HS-27A (cell line): ENCODE measurements at places on chromosomes 4 and X.

DNA sequence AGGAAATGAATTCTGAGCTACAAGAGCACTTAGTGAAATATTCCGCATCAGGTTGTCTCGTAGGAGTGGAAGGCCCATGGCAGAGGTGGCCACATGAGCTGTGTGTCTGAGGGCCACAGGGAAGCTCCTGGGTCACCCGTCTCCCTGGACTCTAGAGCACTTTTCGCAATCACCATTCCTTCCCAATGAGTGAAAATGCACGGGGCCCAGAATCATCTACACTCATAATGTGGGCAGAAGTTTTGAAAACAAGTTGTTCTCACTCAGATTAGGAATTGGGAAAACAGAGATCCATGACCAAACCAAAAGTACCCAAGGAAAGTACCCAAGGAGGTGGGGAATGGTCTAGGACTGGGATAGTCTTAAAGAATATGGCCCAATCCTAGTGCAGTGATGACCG is 94.4 kb downstream of the SCD5 start:
- DNase-seq: no peak

- no peak for DNase-seq
Observed at GRCh38 chr4:85725721-85726170, 250.8 kb downstream of the ARHGAP24 start.

DNA sequence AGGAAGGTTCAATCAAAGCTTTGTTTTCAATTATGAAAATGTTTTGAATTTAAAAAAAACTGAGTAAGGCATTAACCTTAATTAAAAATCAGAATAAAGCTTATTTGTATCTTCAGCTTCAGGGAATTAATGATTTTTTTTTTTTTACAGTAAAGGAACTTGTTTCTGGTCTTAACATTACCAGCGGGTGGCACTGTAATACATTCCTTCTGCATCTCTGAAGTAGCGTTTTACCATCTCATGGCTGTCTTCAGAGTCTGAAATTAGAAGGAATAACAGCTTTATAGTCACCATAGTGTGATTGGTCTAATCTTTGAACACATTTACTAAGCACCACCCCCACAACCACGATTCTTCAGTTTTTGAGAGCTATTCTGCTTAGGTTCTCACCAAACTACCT is 102.6 kb downstream of the IL1RAPL2 start:
- no peak for DNase-seq

- DNase-seq: no peak
Observed at GRCh38 chr4:112060212-112060611, 85.0 kb upstream of the FAM241A start.

- DNase-seq: no peak
Observed at GRCh38 chrX:2501559-2502102, 855 bp upstream of the DHRSX start.

DNA sequence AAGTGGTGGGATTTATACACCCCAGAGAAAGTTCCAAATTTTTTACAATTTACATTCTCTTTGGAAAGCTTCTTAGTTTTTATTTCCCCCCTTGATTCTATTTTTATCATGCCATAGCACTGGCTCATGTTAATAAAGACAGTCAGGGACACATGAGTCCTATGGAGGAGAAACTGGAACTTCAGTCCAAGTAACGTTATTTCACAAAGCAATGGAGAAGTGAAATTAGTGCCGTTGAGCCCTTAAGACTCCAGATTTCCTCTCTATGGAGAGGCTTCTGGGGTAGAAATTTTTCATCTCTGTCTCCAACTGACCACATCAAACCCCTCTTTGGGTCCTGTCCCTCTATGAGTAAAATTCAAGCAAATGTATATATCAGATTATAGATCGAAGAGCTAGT is 12.8 kb upstream of the TASL start:
- no peak for DNase-seq

DNA sequence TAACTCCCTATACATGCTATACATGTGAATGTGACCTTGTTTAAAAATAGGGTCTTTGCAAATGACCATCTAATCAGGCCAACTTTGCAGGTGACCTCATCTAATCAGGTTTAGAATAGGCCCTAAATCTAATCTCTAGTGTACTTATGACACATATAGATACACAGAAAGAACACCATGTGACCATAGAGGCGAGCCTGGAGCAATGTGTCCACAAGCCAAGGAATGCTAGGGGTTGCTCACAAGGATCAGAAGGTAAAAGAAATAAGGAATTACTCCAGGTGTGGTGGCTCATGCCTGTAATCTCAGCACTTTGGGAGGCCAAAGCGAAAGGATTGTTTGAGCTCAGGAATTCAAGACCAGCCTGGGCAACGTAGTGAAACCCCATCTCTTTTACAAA is 9.6 kb upstream of the C4orf36 start:
- DNase-seq: no peak

- DNase-seq: no peak
Observed at GRCh38 chrX:38796946-38797345, 4.3 kb upstream of the MID1IP1 start.

DNA sequence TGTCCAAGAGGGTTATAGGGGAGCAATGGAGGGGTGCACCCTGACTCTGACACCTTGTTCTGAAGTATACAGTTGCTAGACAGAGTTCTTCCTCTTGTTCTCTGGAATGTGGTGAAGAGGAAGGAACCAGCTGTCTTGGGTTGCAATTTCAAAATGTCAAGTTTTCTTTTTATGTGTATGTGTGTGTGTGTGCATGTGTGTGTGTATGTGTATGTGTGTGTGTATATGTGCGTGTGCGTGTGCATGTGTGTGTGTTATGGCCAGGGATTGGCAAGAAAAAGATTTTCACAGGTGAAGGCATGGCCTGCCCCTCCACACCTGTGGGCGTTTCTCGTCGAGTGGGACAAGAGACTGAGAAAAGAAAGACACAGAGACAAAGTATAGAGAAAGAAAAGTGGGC is 81.6 kb upstream of the ADGRA3 start:
- no peak for DNase-seq

DNA sequence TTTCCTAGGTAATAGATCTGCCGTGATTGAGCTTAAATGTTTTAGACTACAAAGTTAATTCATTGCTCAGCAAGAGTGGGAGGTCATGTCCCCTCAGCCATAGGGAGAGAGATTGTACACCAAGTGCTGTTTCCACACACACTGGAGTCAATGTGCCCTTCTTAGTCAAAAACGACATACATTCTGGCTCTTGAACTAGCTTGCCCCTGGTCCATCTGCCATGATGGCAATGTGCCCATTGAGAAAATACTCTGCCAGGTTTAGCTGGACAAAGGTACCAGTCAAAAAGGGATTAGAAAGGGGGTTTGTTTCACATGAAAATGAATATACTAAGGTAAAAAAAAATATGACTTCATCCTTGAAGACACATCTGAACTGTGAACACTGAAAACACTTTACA is 377.1 kb upstream of the ADGRL3 start:
- DNase-seq: no peak

DNA sequence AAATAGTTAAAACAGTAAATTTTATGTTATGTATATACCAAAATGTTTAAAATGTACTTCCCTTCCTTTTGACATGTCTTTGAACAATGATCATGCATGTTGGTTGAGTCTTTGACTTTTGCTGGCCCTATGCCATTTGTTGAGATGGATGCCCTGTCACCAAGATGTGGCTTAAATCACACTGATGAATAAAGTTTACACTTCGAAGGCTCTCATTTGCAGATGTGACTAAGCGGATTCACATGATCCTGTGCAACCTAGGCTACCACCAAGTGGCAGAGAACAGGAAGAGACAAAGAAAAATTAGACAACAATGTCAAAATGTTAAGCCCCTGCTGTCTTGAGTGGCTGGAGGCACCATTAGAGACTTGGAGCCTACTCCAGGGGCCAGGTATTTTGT is 139.9 kb downstream of the RAB28 start:
- DNase-seq: no peak

- DNase-seq: no peak
Observed at GRCh38 chrX:24150898-24151297, 1.4 kb downstream of the ZFX start.

DNA sequence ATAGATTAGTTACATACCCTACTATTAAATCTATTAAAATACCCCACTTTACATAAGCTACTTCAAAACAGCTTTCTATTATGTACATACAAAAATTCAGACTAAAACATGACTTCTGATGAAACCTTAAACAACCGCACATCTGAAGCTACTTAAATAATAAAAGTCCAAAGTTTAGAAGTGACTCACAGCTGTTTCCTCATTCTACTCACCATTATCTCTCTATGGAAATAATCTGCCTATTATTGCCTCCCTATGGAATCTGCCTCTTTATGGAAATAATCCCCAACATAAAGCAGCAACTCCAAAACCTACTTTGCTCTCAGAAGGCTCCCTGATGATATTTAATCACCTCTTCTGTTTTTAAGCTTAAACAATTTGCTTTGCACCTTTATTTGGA is 15.7 kb upstream of the BANK1 start:
- DNase-seq: no peak

DNA sequence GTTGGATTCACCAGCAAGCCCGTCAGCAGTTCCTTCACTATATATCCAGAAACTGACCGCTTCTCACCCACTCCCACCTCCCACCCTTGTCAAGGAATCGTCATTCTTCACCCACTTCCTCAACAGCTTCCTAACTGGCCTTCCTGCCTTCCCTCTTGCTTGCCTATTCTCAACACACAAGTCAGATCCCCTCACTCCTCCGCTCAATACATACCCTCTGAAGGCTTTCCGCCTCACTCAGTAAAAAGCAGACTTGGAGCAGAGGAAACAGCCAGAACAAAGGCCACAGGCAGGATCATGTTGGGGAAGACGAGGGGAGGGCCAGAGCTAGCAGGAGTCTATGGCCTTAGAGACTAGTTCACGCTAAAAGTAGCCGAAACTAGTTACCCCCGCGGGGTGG is 23.7 kb downstream of the RWDD4 start:
- no peak for DNase-seq

GRCh38 chr4:163107754-163108153 is 58.9 kb downstream of the NAF1 start:
- DNase-seq: no peak

DNA sequence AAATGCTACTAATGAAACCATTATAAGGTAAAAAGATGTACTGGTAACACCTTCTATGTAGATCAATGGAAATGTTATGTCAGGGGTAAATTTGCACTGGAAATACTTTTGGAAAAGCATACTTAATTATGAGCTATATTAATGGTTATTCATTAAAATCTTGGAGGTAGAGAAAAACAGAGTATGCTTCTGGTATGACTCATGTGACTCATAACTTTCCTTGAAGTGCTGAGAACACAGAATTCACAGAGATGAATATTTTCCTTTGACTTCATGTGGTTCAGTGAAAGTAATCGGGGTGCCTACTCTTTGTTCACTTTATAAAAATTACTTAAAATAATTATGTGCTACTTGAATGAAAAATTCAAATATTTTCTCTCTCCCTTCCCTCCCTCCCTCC is 254.2 kb downstream of the KCTD8 start:
- no peak for DNase-seq

DNA sequence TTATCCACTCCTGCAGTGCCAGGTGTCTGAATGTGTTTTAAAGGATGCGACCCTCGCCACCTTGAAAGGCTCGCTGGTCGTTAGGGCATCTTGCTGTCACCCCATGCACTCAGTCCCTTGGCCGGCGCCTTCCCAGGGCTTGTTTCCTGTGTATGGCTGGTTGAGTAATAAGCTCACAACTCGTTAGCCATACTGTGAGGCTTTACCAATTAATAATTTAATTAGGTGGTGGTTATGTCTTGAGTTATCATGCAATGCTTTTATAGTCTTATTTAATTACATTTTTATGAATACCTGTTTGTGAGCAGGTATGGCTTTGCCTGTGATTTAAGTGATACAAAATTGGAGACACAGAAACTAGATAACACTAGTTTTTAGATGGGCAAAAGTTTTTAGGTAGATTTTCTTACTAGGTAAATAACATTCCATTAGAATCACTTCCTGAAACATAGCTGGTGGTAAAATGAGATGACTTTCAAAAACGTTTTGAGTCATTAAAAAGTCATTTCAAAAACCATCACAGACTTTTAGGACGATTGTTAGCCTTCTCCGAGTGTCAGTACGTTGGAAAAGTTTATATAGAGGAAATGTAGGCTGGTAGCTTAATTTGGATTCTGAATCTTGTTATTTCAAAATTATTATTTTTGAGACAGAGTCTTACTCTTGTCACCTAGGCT is 18.2 kb downstream of the PTTG2 start:
- no peak for DNase-seq

GRCh38 chrX:31266203-31267076 is 194.6 kb upstream of the FTHL17 start:
- no peak for DNase-seq

- no peak for DNase-seq
Observed at GRCh38 chr4:119615068-119615719, 13.4 kb downstream of the PDE5A start.

- no peak for DNase-seq
Observed at GRCh38 chr4:152981278-152981677, 45.2 kb downstream of the FHDC1 start.

DNA sequence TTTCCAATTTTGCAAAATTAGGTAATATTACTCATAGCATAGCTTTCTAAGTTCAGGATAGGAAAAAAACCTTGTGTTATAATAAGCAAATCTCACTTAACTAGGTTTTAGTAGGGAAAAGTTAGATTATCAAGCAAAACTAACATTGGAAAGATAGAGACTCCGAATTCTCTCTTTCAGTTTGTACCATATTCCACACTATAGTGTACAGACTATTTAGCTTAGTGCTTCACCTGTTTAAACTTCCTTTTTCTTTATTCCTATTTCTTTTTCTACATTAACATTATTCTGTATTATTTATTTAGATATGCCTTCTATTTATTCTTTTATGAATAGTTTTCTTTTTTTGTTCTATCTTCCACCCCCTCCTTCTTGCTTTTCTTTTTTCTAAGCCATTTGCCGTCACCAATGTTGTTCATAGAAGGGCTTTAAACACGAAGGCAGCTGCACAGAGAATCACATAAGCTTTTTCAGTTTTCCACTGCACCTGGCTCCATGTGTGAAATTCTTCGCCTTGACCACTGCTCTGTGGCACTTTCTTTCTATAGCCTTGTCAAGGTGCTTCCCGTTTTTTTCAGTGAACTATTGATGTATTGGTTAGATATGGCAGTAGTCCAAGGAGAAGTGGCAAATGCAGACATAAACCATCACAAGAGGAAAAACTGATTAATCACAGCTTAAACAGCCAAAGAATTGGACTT is 8.5 kb downstream of the PCDH10 start:
- no peak for DNase-seq

DNA sequence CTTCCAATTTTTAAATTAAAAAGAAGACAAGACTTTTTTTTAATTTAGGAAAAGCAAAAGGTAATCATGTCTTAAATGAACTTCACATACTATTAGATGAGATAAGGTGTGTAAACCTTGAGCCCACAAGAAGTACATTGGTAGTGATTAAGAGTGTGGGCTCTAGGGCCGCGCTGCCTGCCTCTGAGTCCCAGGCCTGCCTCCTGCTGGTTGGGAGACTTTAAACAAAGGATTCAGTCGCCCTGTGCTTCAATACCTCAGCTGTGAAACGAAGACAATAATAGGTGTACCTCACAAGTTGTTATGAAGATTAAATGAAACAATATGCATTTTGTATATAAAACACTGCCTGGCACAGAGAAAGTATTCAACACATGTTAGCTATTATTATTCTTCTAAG is 95.9 kb upstream of the MYOZ2 start:
- DNase-seq: no peak
